Activated CD4-positive, alpha-beta T cell treated with anti-CD3 and anti-CD28 coated beads for 36 hours (primary cell): ENCODE measurements at places on chromosomes 2 and 18. TPM values are rescaled to one million over a fixed set of nuclear protein-coding genes. Genes with fewer than 3 reads are reported as not detected.
A peak's percentile ranks its signal among the peaks of the same experiment; 100 is the strongest.

Gene RUFY4
- 1.6 TPM for total RNA-seq

DNA sequence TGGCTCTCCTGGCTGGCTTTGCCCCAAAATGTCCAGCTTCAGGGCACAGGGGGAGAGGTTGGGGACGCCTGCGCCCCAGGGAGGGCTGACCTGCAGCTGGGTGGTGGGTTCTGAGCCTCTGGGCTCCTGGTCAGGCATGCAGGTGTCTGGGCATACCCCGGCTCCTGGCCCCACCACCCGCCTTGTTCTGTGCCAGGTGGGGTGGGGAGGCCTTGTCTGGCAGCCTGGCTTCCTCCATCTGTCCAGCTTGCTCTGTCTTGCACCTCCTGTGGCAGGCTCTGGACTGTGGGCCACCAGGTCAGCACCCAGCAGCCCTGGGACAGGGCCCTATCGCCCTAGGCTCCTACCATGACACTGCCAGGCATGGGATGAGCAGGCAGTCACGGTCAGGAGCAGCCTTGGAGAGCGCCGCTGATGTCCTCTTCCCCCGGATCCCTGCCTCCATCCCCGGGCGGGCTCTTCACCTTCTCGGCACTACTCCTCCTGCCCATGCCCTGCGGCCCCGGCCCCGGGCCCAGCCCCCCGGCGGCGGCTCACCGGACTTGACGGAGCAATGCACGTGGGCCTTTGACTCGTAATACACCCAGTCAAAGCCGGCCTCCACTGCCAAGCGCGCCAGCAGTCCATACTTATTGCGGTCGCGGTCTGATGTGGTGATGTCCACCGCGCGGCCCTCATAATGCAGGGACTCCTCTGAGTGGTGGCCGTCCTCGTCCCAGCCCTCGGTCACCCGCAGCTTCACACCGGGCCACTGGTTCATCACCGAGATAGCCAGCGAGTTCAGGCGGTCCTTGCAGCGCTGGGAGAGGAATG lies 3.6 kb downstream of the IHH start:
- peak; percentile 10 for DNase-seq

DNA sequence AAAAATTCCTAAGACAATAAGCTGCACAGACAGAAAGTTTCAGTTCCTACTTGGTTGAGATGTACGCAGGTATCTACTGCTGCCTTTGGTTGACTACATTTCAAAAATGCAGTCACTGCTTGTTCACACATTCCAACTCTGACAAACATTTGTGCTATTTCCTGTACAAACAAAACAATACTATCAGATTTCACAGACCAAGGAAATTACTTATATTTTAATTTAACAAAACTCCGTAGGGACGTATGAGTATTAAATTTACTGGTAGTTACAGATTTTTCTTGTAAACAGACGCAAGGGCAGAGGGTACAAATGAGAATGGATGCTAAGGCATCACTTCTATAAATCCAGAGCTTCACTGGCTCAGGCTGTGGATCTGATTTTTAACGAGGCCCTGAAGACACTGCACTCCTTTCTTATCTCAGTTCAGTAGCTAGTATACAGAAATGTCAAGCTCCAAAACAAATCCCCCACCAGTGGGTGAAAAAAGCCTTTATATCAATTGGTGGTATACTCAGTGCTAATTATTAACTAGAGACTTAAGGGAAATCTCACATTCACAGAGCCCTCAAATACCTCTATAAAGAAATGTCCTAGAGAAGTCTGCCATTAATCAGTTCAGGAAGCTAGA lies 31.7 kb upstream of the TTC32 start:
- no peak for DNase-seq

DNA sequence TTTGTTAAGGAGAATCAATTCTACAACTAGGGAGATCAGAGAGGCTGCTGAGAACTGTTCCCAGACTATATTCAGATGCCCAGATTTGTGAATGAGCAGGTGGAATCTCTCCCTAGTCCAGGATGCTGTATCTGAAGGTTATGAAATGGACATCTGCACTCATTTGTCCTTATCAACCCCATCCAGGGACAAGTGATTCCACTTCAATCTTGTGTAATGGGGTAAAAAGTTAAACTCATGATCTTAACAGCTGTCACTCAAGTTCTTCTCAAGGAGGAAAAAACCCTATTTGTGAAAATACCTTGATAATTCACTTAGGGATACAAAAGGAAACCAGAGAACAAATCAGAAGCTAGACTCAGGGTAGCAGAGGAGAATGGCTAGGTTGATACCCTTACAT lies 144.8 kb downstream of the PLCL1 start:
- DNase-seq, result no peak

DNA sequence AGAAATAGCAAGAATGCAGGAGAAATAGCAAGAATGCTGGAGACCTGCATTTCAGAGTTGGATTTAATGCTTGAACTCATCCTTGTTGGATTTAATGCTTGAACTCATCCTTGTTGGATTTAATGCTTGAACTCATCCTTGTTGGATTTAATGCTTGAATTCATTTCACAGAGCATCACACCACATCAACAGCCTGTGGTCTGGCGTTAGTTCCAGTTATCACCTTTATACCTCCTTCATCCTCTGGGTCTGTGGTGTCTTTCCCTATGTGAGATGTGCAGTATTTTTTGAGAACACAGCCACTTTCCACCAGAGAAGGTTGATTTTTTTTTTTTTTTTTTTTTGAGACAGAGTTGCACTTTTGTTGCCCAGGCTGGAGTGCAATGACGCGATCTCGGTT lies 546.4 kb upstream of the SOX11 start:
- no peak for DNase-seq

GRCh38 chr18:46761059-46761769 lies 4.4 kb upstream of the ST8SIA5 start:
- DNase-seq, result no peak

GRCh38 chr2:223578846-223579245 lies 23.3 kb downstream of the SCG2 start:
- no peak for DNase-seq

Gene PROKR1
- total RNA-seq, result not detected

DNA sequence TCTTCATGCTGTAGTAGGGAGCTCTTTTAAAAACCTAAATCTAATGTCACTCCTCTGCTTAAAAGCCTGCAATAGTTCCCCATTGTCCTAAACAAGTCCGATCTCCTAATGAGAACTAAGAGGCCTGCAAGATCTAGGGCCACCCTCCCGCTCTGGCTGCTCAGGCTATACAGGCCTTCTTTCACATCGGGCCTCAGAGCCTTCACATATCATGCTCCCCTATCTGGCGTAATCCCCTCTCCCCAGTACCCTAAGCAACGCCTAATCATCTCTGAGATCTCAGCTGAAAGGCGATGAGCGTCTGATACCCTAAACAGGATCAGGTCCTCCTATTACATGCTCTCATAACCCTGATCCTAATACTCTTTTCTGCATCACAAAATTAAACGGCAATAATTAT lies 1.9 kb downstream of the MAP4K3 start:
- DNase-seq, result no peak

Gene MC2R
- not detected for total RNA-seq

Gene MERTK
- 1.4 TPM for total RNA-seq

Gene IL36RN
- not detected for total RNA-seq

DNA sequence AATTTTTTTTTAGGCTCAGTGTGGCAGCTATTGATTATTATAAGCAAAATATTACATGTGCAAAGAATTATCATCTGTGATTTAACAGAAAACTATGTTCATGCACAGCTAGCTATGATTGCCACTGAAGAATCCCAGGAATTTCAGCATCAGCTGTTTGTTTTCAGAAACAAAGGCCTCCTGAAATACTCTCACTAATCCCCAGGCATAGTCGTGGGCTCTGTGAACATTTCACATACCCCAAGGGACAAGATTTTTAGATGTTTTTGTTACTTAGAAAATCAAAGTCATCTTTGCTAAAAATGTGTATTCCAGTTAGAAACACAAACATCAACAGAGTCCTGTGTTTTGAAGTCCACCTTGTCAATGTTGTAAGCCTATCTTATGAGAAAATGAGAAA lies 156.1 kb downstream of the MYO1B start:
- DNase-seq, result no peak

Gene SPDYA
- total RNA-seq, result 1.2 TPM

DNA sequence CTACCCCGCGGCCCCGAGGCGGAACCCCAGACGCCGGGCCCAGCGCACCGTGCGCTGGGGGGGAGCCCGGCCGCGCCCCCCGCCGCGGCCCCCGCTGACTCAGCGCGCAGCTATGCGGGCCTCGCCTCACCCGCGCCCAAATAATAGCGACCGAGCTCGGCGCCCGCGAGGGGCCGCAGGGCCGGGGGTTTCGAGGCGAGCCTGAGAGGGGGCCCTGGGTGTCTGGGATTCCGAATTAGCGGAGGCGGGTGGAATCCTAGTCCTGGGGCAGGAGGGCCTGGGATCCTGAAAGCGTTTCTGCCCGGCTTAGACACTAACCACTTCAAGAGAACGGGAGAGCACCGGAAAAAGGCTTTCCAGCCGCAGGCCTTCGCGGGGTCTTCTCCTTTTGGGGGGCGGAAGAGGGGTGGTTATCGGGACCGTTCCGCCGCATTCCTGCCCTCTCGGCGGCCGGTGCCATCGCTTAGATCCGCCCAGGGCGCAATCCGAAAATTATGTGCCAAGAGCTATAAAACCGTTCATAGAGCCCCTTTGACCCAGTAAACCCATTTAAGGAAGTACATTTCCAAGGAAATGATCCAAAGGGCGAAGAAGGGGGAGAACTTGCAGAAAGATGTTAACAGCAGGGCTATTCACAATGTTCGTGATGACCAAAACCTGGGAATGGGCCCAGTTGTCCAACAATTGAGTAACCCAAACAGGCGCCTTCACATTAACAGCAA lies 681 bp upstream of the ROCK2 start:
- DNase-seq, result no peak

DNA sequence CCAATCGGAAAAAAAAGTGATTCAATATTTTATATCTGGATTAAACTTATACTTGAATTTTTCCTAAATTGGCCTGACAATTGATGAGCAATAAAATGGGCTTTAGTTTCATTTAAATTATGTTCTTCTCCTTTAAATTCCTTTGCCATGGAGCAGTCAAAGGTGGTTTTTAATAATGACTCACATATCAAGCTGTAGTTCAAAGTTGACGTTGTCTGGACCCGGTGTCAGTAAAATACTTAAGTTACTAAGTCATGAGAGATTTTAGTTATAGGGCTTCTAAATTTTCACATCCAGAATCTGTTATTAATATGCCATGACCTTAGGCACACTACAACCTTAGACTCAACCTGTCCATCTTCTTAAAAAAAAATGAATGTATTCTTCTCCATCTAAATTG lies 62.5 kb downstream of the CDH2 start:
- DNase-seq, result no peak

Gene RTP5
- total RNA-seq, result 0.07 TPM

DNA sequence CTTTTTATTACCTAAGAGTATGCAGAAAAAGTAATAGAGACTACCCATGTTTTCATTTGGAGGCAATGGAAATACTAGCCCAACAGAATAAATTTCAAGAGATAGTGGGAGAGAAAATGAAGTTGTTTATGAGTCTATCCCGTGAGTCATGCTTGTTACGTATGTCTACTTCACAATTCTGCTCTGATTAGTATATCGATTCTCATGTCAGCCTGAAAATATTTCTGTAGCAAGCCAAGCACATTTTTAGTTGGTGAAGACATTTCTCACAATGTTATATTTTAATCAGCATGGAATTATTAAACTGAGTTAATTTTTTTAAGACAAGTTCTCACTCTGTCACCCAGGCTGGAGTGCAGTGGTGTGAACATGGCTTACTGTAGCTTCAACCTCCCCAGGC lies 346.1 kb downstream of the RPRM start:
- no peak for DNase-seq

- no peak for DNase-seq
Observed at GRCh38 chr2:33660416-33661123, 61.5 kb upstream of the FAM98A start.

Gene DOK6
- not detected for total RNA-seq

DNA sequence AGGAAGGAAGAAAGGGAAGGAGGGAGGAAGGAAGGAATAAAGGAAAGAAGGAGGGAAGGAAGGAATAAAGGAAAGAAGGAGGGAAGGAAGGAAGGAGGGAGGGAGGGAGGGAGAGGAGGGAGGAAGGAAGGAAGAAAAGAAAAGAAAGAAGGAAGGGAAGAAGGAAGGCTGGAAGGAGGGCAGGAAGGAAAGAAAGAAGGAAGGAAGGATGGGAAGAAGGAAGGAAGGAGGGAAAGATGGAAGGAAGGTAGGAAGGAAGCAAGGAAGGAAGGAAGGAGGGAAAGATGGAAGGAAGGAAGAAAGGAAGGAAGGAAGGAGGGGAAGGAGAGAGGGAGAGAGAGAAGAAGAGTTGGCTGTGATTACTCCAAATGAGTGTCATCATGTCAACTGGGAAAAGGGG lies 190.6 kb downstream of the ACKR3 start:
- no peak for DNase-seq

GRCh38 chr2:169712791-169713227 lies 18.5 kb downstream of the PHOSPHO2 start:
- no peak for DNase-seq

Gene GKN1
- not detected for total RNA-seq

Gene STON1
- 0.97 TPM for total RNA-seq

DNA sequence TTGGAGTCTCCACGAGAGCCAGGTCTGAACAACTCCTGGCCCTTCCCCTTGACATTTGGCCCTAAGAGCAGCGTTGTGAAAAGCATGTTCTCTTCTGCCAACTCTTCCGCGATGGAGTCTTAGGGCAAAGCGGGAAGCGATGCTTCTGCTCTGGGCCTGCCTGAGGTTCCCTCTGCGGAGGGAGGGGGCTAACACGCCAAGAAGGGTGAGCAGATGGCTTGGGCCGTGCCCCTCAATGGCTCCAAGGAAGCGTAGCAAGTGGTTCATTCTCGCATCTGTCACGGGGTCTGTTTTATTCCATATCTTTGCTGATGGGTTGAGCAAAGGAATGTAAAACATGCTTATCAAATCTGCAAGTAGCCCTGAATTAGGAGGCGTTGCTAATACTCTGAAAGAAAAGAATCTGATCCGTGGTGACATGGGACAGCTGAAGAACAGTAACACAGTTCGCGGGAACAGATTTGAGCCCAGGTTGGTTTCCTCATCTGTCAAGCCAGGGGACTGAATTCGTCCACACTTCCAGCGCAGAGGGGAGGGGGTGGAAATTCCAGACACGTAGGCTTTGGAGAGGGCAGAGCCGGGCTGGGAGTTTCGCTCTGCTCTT lies 38.0 kb downstream of the DNMT3A start:
- DNase-seq, result no peak

GRCh38 chr2:60553495-60554073 lies at the start of gene BCL11A:
Gene BCL11A, minus strand, starts transcription at chr2:60553654. Its CDS starts 384 bp downstream, at chr2:60553270.
- DNase-seq, result peak; percentile 41

DNA sequence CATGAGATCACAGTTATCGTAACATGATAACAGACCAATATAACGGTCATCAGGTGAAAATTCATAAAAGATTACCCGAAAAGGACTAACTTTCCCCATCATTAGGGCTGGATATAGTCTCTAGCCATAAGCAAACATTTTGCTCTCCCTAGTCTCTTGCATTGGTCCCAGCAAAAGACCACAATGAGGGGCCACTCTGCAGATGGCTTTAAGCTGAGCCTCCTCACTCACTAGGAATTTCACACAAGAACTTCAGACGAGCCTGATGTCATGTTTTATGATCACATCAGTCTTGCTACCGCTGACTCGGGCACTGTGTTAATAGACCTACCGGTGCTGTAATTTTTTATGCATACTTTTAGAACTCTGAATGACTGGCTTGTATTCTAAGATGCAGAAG lies 35.2 kb downstream of the STK17B start:
- no peak for DNase-seq
